Activated CD8-positive, alpha-beta memory T cell treated with anti-CD3 and anti-CD28 coated beads, Interleukin-2, amount 50 U/mL, for 48 hours (primary cell): ENCODE measurements at places on chromosomes 11 and 22.
A peak's percentile ranks its signal among the peaks of the same experiment; 100 is the strongest.

- DNase-seq = no peak
Measured at GRCh38 chr11:130246738-130247137, 68.0 kb downstream of the ZBTB44 start.

DNA sequence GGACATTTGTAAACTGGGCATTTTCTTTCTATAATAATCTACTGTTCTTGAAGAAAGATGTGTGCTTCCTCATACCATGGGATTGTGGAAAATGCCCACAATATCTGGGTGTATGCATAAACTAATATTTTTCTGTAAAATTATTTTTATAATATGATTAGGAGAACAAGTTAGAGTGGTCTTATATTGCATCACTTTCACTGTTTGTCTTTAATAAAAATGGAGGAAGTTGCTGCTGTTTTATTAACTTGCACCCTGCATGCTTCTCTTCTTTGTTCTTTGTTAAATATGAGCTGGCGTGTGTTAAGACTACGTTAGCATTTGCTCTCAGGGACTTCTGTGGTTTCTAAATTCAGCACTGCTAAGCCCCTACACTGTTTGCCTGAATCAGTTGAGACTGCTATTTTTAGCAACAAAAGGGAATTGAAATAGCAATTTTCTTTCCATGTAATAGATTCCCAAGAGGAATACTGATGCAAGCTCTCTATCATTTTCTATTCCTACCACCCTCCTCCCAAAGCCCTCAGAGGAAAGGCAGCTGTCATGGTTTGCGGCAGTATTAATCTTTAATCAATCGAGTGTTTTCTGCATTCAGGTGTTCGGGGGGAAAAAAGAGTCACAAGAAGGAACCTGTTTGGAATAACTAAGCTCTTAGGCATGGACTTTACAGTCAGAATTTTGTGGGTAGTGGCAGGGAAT, 56.1 kb downstream of the HSD17B12 start:
- no peak for DNase-seq

DNA sequence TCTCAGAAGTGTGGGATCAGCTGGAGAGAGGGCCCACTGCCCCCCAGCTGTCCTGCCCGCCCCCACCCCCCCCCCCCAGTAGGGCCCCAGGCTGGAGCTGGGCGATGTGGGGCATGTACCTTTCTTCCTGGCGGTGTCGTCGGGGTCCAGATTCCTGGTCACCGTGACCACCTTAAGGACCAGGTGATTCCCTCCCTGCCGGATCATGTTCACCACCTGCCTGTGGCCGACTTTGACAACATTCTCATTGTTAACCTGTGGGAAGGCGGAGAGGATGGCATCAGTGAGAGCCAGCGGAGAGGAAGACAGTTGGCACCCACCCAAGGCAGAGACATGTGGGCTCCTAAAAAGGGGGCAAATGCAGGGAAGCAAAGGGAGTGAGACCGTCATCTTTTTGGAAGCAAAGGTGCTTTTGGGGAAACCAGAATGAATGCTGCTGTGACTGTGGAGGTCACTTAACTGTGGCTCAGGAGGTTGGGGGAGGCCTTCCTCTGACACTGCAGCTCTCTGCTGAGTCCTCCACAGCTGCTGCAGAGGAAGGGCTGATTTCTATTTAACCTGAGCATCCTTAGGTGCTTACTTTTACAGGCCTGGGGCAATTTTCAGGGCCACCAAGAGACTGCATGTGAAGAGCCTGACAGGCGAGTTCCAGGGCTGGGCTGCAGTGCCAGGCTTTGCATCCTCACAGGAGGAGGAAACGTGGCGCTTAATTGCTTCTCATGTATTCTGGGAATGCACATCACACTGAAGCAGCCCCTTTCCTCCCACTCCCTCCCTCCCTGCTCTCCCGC, 104.5 kb downstream of the CTTN start:
- no peak for DNase-seq

GRCh38 chr11:15580056-15580774, 465.5 kb downstream of the INSC start:
- no peak for DNase-seq

DNA sequence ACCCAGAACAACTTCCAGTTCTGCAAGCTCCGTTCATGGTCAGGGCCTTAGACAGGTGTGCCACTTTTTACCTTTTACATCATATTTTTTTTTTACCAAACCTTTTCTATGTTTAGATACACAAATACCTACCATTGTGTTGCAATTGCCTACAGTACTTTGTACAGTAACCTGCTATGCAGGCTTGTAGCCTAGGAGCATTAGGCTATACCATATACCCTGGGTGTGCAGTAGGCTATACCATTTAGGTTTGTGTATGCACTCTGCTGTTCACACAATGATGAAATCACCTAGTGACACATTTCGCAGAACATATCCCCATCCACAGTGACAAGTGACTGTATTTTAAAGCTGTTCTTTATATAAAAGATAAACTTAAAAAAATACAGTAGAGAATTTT, 29.6 kb downstream of the APIP start:
- DNase-seq = no peak

DNA sequence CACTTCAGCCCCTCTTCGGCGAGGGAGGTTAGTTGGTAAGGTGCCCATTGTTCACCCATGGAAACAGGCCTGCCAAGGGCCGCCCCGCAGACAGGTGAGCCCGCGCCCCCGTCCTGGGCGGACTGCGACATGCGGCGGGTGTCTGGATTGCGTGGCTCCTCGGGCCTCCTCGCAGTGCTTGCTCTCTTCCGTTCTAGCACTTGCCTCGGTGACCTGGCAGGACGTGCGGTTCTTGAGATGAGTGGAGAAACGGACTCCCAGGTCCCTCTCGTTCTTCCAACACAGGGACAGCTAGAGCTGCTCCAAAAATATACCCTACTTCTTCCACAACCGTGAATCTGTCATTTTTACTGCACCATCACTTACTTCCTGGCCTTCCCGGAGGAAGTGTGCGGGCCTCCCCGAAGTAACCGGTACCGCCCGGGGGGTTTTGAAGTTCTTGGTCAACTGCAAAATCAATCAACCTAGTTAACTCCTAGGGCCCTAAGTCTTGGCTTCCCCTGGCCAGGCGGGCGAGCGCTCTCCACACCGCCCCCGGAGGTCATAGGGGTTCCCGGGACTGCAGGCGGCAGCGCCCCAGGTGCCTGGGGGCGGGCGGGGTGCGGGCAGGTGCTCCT, 745 bp upstream of the ZBTB44 start:
- peak; percentile 74 for DNase-seq

DNA sequence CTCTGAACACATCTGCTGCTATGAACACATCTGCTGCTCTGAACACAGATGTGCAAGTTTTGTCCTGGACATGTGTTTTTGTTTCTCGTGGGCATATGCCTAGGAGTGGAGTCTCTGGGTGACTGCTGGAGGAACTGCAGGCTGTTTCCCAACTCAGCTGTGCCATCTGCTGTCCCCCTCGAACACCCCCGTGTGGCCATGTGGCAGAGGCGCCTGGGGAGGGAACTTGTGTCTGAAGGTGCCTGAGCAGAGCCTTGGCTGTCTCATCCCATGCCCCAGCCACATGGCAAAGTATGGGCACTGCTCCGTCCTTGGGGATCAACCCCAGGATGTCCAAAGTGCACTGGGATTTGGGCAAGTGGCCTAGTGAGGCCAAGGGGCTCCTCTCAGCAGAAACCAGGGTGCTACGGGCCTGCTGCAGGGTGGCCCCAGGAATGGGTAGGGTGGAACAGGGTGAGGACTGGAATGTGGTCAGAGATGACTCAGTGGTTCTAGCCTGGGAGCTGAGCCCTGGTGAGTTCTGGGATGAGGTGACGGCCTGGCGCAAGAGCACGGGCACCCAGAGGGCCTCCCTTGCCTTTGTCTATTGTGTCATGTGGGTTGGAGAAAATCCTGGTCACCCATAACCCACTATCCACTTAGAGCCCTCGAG, 14.7 kb downstream of the GATD1 start:
- DNase-seq = peak; percentile 55

DNA sequence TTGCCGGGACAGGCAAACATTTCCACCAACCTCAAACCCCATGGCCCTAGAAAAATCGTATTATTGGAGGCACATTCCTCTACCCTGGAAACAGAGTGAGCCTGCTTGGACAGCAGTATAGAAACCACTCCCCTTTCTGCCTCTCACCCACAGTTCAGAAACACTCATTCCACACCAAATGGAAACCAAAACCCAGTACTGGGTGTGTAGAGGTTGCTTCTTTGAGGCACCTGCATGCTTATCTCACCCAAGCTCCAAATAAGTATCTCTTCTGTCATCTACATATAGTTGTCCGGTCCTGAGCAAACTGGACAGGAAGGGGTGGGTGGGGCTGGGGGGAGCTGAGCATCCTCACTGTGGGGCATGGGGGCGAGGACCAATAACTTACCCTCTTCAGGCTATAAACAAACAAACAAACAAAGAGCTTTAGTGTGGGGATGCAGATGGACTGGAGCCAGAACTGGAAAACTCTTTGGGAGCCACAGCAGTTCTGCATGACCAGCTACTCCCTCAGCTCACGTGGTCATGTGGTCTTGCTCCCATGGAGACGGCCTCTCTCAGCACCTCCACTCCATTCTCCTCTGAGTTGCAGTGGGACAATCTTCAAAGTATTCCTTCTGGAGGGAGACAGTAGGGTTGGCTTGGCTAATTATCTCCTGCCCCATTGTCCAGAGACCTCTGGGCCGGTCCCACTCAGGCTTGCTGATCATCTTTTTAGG, 1.0 kb upstream of the PLAAT2 start:
- no peak for DNase-seq

GRCh38 chr22:41660416-41660815, 28.3 kb downstream of the SNU13 start:
- no peak for DNase-seq

GRCh38 chr11:36009473-36009872, 65.6 kb downstream of the LDLRAD3 start:
- no peak for DNase-seq

GRCh38 chr22:28237783-28238182, 318.7 kb upstream of the PITPNB start:
- no peak for DNase-seq

DNA sequence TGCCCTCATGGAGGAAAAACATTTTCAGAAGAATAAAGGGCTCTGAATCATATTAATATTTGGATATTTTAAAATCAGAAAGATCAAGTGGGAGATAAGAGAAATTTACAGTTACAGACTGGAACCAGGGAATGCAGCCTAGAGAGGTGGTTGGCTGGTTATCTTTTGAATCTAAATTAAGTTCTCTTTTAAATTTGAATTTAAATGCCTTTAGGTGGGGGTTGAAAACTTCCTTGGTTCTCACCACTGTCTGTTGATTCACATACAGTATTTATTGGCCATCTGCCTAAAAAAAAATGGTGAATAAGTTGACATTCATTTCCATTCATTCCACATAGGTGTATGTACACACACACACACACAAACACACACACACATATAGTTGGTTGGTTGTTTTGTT, 35.7 kb upstream of the PTPRJ start:
- DNase-seq = no peak

DNA sequence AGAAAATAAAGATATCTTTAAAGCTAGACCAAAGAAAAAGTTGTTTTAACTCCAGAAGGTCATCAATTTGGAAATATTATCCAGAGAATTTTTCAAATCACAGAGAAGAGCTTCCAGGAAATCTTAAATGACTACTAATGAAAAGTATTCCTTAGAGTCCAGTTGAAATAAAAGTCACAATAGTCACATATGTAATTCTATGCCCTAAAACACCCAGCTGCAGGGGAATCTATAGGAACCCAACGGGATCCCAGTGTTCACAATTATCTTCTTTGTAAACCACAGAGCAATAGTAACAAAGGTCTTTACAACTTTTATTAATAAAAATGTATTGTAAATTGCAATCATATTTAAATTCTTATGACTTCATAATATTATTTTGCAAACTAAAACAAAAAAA, 27.1 kb downstream of the MPPED2 start:
- DNase-seq = no peak

- no peak for DNase-seq
Measured at GRCh38 chr22:37663521-37664140, 5.1 kb downstream of the PDXP start.

GRCh38 chr11:76388408-76388807, 7.3 kb downstream of the GVQW3 start:
- DNase-seq = no peak

DNA sequence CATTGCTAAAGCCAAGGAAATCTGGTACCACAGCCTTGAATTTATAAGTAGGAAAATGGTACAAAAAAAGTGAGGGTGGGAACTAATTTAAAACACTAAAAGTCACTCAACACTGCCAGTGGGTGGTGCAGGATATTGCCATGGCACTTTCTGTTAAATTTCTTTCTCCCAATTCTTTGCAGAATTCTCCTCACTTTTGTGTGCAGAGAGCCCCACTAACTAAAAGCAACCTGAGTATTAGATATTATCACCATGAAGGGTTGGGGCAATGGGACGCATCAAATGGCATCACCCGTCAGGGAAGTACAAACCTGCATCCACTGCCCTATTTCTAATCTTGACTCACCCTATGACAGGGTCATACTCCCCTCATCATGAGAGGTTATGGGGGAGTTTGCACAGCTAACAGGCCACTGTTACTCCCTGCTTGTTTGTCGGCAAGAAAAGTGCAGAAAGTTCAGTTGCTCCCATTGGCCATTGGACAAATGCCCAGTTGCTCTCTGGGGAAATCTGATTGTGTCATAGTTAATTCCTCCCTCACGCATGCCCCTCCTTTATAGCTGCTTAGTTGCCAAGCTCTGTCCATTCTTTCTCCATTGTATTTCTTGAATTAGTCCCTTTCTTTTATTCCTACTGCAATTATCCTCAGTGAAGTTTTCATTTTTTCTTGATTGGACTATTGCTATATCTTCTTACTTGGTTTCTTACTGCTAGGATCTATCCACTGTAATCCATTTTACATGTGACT, 93.8 kb upstream of the BLID start:
- no peak for DNase-seq

DNA sequence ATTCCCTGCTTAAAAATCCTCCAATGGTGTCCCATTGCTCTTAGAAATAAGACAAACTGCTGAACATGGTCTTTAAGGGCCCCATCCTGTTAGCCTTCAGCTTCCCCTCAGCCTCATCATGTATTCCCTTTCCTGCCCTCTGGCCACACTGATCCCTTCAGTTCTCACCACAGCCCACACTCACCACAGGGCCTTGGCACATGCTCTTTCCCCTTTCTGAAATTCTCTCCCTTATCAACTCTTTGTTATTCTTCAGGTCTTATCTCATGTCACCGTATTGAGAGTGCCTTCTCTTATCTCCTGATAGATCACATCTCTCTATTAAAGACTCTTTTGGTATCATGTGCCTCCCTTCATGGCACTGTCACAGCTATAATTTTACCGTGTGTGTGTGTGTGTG, 167.8 kb upstream of the MPPED2 start:
- no peak for DNase-seq
